ENCODE measurements at places on chromosomes 6 and 20.

GRCh38 chr6:169915769-169916550 lies 164.5 kb downstream of the ERMARD start:
- no peak for DNase-seq

DNA sequence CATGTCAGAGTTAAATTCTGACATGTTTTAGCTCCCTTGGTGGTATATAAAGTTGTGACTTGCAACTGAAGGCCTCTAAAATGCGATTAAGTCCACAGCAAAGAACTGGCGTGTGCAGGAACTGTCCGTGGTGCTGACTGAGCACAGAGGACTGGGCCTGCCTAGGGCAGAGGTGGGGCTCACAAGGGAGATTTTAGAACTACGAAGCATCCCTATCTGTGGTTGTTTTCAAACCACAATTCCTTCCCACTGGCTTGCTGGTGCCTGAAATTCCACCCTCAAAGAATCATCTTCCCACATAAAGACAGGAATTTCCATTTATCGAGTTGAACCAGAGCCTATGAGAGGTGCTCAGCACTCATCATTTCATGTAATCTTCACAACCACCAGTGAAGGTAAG lies 30.1 kb downstream of the RIMS4 start:
- peak; percentile 2 for DNase-seq

- no peak for DNase-seq
Measured at GRCh38 chr20:23656372-23656771, 18.6 kb upstream of the CST3 start.

DNA sequence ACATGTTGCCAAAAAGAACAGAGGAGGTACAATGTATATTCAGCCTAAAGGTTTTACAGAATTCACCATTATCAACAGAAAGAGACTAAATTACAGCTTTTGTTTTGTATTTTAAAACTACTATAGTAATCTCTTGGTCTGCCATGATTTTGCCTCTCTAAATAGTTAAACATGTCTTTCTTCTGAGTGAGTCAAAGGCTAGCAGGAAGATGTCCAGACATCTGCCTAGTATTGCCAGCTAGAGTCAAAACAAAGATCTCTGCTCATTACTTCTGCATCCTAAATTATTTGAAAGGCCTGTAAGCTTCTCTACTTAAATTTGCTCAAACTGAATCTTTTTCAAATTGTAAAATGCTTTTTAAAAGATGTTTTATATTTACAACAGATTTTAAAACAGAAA lies 8.8 kb downstream of the ASF1A start:
- no peak for DNase-seq

- no peak for DNase-seq
Measured at GRCh38 chr20:57660181-57660921, 40.1 kb upstream of the ZBP1 start.

- DNase-seq = peak; percentile 61
Measured at GRCh38 chr20:23937303-23938117, 51.1 kb downstream of the GGTLC1 start.

DNA sequence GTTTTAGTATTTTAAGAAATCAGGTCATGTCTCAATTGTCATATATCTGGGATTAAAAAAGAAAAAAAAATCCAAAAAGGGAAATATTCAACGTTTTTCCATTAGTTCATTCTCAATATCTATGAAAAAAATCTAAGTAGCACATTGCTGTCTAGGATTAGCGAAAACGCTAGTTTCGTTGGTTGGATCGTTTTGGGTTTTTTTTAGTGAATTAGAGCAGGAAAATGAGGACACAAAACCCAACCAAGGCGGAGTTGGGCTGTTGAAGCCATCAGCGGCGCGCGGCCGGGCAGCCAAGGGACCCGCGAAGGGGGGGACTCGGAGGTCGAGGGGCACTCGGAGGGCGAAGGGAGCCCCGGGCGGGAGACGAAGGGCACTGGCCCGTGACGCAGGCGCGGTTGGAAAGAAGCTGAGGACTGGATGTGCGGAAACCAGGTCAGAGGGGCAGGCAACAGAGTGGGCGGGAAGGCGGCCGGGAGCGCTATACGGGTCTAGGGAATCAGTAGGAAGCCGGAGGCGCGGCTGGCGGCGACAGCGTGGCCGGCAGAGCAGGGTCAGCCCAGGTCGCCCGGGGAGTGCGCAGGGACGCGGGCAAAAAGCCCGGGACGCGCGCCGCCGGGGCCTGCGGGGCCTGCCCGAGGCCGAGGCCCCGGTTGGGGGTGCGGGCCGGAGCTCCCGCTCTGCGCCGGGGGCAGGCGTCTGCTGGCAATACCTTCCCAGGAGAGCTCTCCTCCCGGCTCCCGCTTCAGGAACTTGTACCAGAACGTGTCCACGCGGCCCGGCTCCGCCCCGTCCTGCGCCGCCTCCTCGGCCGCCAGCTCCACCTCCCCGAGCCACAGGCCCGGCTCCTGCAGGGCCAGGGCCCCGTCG lies 599 bp downstream of the EPM2A start:
- DNase-seq = peak; percentile 65
